SW 1271 (cell line): ENCODE measurements at places on chromosomes 6 and 20.
A peak's percentile ranks its signal among the peaks of the same experiment; 100 is the strongest.

- no peak for DNase-seq
These were observed 72.9 kb downstream of the FYN start for GRCh38 chr6:111800259-111800765.

- no peak for DNase-seq
These were observed 10.7 kb downstream of the HLA-DRB1 start for GRCh38 chr6:32578962-32579361.

GRCh38 chr20:57946559-57947315 lies 236.9 kb upstream of the PMEPA1 start:
- no peak for DNase-seq

DNA sequence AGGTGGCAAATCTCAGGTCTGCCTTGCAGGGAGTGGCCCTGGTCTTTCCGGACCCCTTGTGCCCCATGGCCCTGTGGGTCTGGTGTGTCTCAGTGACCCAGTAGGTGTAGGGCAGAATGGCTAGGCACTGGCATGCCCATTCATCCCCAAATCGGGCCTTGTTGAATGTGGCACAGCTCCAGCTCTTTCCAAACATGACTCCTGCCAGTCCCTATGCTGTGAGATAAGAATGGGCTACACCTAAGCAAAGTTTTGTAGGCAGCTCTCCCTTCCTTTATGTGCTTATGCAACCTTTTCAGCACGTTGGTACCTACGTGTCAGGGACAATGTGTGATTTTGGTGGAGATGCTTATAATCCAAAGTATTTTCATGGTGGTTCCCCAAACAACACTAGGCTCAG lies 33.9 kb downstream of the FOXO3 start:
- DNase-seq = no peak

DNA sequence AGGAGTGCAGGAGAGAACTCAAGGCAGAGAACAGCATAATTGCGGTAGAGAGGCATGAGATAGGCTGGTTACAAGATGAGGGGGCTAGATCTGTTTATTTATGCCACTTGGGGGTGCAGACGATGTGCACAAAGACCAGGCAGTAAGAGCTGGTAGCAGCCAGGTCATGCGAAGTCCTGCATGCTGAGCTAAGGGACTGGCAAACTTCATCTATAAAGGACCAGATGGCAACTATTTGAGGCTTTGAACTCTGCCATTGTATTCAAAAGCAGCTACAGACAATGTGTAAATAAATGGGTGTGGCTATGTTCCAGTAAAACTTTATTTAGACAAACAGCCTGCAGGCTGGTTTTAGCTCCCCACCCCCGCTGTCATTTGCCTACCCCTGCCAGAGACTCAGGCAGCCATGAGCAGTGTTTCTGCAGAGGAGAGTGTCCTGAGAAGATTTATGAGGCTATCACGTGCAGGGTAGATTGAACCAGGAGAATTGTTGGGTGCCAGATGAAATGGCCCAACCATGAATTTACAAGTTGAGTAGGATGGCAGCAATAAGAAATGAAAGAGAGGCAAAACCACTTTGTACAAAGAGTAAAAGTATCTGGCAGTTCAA lies 253.4 kb upstream of the MOCS1 start:
- no peak for DNase-seq

- DNase-seq = no peak
These were observed 18.2 kb upstream of the SASH1 start for GRCh38 chr6:148324297-148324985.

DNA sequence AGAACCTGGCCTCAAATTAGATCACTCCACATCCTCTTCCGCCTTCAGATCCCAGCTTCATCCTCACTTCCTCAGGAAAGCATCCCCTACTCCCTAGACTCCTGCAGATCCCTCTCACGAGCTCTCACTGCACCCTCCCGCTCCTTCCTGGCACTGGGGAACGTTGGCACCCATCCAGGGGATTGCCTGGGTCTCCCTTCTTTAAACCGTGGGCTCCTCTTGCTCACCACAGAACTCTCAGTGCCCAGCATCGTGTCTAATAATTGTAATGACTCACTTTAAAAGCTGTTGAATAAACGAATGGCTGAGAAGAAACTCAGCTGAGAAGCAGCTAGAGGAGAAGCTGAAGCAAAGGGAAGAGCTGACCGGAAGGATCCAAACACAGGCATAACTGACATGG lies 20.4 kb downstream of the ZC3H12D start:
- no peak for DNase-seq

DNA sequence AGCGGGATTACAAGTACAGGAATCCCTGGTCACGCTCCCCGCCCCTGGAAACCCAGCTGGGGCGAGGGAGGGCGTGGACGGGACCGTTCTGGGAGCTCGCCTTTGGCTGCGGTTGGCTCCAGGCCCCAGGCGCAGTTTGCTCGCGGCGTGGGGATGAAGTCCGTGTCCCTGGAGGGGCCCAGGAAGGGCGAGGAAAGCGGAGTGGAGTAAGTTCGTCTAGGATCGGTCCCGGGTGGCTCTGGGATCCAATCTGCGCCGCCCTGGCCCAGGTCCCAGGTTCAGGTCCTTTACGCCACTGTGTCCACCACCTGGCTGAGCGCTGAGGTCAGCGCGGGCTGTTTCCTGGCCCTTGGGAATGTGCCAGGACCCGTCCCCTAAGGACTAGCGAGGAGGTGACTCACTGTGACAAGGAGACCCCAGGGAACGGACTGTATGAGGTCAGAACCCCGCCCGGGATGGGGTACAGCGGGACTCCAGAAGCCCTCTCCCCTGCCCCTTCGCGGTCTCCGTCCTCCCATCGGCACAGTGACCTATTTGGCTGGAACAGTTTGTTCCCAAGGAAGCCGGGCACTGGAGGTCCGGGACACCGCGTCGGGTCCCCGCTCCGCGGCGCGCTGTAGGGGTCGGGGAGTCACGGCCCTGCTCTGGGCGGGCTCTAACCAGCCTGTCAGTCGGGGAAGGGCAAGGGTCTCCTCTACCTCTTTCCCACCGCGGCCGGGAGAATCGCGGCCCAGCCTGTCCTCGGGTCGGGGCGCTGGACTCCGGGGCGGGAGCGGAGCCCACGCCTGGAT lies 724 bp downstream of the CDKN1A start:
- DNase-seq = peak; percentile 48

GRCh38 chr6:135084916-135085269 lies 30.3 kb upstream of the HBS1L start:
- no peak for DNase-seq

- DNase-seq = no peak
These were observed 451.4 kb downstream of the NKAIN2 start for GRCh38 chr6:124254941-124255685.

GRCh38 chr20:33733654-33734576 lies 2.1 kb downstream of the ZNF341 start:
- DNase-seq = peak; percentile 54

DNA sequence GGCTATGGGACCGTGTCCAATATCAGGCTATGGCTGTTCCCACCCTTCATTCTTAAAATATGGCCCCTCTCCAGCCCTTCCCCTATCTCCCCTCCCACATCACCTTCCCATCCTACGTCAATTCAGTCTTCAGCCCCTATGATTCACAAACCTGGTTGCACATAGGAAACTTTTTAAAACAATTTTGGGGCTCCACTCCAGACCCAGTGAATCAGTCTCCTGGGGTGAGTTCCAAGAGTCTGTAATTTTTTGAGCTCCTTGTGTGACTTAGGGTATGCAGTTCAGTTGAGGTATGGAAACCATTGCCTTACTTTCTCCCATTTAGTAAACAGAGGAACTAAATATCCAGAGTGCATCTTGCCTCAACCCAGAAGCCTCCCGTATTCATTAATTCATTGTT lies 5.5 kb downstream of the HNF4A start:
- DNase-seq = no peak

DNA sequence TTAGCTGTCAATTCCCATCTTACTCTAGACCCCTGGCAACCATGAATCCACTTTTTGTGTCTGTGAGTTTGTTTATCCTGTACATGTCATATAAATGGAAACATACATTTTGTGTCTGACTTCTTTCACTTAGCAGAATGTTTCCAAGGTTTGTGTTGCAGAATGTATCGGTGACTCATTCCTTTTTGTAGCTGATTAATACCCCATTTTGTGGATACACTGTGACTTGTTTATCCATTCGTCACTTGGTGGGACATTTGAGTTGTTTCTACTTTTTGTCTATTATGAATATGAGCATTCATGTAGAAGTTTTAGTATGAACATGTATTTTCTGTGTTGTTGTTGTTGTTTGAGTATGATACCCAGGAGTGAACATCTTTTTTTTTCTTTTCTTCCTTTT lies 21.4 kb downstream of the CDYL start:
- no peak for DNase-seq

DNA sequence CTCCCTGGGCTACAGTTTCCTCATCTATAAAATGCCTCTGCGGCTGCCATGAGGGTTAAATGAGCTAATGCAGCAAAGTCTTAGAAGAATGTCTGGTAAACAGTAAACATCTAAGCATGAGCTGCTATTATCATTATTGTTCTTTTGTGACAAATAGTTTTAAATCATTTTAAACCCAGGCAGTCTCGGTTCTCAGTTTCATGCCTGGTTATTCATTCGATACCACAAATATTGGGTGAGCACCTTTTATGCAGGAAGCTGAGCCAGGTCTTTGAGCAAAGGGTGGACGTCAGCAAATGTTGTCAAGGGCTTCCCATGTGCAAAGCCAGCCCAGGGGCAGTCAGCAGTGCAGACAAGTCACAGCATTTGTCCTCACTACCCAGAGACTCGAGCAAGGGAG lies 128.7 kb downstream of the NFATC2 start:
- DNase-seq = no peak

GRCh38 chr6:142531727-142532126 lies 229.9 kb downstream of the ADGRG6 start:
- peak; percentile 23 for DNase-seq

GRCh38 chr6:53202052-53202451 lies 53.4 kb upstream of the GCM1 start:
- DNase-seq = no peak

DNA sequence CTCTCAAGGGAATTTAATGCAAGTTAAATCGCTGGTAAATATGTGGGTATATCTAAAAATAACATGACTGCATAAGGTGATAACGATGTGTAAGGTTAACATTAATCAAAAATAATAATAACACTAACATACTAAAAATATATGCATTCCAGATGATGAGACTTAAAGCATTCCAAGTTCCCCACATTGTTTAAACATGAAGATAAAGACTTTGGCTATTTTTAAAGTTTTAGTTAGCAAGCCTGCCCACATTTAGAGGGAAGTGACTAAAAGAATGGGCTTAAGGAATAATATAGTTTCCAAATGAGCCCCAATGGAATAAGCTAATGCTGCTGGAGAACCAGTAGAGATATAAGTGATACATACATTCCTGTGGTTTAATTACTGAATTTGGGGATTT lies 941.3 kb downstream of the TBC1D32 start:
- DNase-seq = no peak

DNA sequence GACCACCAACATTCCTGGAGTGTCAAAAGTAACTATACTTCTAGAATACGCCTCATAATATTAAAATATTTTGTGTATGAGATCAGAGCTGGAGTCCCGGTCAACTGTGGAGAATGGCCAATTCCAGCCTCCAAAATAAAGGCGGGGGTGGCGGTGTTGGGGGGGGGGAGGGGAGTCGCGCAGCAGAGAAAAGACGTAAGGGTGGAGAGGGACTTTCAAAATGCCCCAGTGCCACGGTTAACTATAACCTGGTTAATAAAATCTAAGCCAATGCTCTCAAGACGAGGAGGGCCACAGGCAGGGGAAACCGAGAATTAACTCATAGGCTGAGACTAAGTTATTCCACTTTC lies 1.3 kb downstream of the NUP153 start:
- peak; percentile 33 for DNase-seq

DNA sequence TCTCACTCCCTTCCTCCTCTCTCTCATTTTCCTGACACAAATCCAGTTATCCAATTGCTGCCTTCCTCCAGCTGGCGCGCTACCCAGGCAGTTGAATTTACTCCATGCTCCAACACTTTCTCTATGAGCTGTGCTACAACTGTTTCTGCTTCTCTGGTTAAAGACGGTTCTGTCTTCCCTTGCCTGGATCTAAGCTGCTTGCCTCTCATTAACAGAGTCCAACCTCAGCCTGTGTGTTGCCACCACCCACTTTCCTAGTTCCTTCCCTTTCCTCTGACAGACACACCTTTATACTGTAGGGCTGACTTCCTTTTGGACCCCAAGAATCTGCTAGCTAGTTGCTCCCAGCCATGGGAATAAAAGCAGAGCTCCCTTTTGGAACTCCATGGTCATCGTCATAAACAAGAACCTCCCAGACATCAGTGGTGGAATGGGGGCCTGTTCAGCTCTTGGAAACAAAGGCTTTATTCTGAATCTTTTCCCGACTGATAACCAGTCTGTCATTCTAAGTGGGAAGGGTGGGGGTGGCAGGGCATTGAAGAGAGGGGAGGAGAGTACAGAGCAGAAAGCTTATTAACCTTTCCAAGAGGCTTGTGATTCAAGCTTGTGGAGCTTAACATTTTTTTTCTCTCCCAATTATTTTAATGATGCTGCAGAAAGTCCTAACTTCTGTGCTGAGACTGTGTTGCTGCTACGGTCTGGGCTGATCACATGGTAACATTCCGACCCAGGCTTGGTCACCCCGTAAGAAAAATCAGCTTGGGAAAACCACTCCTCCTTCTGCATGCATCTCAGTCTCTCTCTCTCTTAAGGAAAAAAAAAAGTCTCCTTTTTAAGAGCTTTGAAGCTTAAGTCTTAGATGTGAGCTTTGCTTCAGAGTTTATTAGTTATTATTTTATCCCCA lies 31.3 kb upstream of the BMP2 start:
- DNase-seq = no peak

GRCh38 chr6:24856901-24857670 lies 58.4 kb upstream of the ARMH2 start:
- DNase-seq = no peak

GRCh38 chr6:137241481-137242038 lies 22.4 kb upstream of the IFNGR1 start:
- DNase-seq = no peak

DNA sequence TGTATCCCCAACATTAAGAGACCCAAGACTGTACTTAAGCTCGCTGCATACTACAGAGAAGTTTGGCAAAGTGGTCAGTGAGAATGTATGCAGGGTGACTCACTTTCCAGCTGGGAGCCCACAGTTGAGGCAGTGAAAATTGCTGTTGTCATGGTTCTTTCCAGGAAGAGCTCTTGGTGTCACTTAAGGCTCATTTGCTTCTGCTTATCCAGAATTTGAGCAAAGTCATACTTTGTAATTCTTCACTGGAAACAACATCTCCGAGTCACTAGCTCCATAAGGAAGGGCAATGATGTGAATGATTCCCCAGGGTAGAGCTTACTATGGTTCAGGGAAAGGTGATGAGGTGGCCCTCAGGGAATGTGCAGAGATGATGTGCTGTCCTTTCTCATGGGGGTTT lies 65.4 kb upstream of the FBXL4 start:
- peak; percentile 40 for DNase-seq
